NCI-H2081 (cell line): ENCODE measurements at places on chromosomes 7 and 10.

- DNase-seq: no peak
These were observed 23.7 kb upstream of the CDH23 start for GRCh38 chr10:71372882-71373495.

DNA sequence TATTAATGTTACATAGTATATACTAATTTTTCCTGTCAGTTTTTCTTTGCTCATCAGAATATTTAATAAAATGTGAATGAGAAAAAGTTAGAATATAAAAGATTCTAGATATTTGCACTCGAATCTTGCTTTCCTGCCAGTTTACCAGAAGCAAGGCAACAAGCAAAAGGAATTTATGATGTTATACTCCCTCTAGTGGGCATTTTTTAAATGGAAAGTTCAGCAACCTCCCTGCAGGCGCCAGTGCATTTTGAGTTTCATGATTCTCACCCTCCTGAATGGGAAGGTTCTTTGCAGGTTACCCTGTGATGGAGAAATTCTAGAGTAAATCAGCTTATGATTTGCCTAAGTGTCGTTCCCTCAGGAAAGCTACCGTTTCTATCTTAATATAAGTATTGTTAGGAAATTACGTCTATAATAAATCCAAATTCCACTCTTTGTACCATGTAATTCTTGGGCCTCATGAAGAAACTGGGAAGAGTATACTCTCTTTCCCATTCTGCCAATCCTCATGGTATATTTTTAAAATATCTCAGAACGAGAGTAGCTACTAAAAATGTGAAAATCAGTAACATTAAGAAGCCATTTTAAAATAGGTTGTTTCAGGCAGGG, 350.0 kb downstream of the CRPPA start:
- DNase-seq: peak; percentile 79

DNA sequence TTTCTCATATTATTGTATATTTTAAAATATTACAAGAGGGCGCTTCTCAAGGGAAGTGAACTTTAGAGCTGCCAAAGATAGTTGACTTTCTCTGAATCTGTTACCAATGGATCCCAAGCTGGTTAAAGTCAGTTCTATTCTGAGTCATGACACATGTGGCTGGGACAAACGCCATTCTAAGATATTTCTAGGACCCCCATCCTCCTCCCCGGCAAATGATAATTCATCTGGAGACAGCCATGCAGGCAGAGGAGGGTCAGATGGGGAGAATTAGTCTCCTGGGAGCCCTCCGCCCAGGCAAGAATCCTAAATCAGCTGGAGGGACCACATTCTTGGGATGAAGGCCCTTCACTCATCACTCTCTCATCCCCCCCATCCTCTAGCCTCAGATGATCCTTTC, 187.7 kb downstream of the GFRA1 start:
- no peak for DNase-seq

- no peak for DNase-seq
These were observed 144.5 kb downstream of the ADCY1 start for GRCh38 chr7:45718464-45719330.

DNA sequence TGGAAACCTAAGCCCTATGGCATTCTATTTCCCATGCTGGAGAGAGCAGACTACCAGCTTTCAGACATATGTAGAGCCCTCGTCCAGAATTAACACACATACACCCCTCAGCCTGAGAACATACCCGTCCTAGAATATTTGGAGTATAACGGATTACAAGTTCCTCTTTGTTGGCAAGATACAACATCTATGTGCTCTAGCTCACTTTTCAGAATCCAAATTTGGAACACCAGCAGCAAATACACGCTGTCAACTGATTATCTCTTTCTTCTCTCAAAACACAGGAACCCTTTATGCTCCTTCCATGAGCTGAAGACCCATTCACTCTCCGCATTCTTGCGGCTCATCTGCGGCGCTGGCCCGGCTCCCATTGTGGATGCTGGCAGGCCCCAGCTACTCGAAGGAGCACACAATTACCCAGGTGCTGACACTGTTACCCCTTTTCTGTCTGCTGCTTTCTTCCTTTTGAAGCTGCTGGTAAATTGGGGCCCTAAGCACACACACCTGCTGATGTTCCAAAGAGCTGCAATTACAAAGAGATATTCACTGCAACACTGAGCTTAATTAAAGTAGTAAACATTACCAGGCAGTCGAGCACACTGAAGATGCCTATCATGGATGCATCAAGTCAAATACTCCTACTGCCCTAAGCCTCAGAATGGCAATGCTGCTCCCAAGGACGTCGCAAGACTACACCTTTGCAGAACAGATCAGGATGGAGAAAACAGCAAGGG, 70.0 kb downstream of the VOPP1 start:
- peak; percentile 58 for DNase-seq
